ENCODE measurements at places on chromosomes 5 and 9. TPM values are rescaled to one million over a fixed set of nuclear protein-coding genes. Genes with fewer than 3 reads are reported as not detected.

SEMA6A gene
- total RNA-seq, result 6.3 TPM

NOTCH1 gene
- total RNA-seq, result 17.6 TPM

ECSCR gene
- 20.9 TPM for total RNA-seq

CDC20B gene
- total RNA-seq, result not detected
